ENCODE measurements at places on chromosomes 12 and 14.
A peak's percentile ranks its signal among the peaks of the same experiment; 100 is the strongest.

- DNase-seq: no peak
These were observed 8.3 kb downstream of the ADGRD1 start for GRCh38 chr12:130961921-130962451.

GRCh38 chr12:46124132-46124847, 133.9 kb upstream of the SCAF11 start:
- DNase-seq: no peak

DNA sequence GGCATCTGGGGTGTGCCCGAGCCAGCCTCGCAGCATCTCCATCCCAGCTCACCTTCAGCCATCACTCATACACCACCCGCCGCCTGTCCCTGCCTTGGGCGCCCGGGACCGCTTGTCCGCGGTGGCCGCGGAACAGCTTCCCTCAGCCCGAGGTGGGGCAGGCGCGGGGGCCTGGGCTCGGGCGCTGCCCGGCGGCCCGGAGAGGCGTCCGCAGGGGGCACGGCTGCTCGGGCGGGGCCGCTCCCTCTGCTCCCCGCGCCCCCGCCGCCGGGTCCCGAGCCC, 430 bp downstream of the SLC41A2 start:
- no peak for DNase-seq

DNA sequence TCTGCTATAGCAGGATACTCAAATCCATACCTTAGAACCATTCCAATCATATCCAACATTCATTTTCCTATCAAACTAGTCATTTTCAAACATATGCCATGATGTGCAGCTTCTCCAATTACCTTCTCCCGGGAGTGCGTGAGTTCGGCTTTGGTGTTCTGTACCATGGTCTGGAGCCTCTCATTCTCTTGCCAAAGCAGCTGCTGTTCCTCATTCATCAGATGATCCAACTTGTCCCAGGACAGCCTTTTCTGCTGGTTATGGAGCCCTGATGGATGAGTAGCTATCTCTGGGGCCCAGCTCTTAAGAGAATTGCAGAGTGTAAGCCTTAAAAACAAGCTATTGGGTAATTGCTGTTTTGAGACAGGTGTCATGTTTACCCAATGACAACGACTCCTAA, 71.1 kb upstream of the SAV1 start:
- no peak for DNase-seq

DNA sequence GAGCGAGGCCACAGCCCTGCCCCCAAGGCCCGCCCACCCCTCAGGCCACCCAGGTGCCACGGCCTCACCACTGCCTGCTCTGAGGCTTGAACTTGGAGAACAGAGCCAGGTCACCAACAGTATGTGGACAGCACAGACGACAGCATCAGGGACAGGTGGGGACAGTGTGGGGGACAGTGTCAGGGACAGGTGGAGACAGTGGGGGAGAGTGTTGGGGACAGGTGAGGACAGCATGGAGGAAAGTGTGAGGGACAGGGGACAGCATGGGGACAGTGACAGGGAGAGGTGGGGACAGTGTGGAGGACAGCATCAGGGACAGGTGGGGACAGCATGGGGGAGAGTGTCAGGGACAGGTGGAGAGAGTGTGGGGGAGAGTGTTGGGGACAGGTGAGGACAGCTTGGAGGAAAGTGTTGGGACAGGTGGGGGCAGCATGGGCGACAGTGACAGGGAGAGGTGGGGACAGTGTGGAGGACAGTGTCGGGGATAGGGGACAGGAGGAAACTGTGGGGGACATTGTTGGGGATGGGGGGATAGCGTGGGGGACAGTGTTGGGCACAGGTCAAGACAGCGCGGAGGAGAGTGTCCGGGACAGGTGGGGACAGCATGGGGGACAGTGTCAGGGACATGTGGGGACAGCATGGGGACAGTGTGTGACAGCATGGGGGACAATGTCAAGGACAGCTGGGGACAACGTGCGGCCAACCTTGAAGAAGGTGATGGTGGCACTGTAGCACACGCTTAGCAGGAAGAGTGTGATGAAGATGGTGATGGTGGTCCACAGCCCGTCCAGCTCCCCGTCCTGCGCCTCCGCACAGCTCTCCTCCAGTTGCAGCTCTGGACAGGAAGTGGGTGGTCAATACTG, 114.9 kb downstream of the TMEM121 start:
- no peak for DNase-seq

DNA sequence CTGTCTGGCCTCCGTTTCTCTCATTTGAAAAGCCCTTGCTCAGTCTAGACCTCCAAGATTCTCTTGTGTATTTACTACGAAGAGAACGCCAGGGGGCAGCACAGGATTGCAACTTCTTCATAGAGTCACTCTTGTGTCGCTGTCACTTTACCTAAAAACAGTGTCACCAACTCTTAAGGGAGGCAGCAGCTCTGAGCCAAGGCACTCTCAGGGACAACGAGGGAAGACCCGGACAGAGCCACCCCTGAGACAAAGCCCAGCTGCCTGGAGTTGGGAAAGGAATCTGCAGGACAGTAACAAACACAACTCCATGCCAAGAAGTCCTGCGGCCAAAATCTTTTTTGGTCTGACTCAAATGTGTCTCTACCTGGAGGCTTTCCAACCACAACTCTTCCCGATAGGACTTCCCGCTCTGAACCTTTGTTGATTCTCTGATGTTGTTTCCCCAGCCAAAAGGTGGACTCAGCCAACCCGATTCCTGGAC, 9.6 kb upstream of the RPAP3 start:
- DNase-seq: peak; percentile 58

GRCh38 chr14:62952226-62952625, 93.0 kb downstream of the KCNH5 start:
- no peak for DNase-seq

DNA sequence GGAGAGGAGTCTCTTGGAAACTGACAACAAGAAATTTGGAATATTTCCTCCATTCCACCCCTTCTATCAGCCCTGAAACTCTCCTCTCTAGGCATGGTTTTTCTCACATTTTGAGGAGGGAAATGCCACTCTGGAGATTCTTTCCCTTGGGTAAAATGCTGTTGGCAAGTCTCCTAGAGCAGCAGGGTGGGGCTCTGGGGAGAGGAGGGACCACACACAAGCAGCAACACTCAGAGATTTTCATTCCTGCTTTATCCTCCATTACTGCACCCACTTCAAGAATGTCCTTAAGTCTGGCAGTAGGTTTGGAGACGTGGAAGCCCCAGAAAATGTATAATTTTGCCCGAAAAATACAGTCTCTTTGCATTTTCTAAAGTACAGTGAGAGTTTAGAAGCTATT, 130.8 kb upstream of the FLRT2 start:
- no peak for DNase-seq

- DNase-seq: no peak
These were observed 13.4 kb upstream of the SNX6 start for GRCh38 chr14:34643361-34643760.

GRCh38 chr12:1564067-1564466, 30.3 kb downstream of the FBXL14 start:
- DNase-seq: no peak

DNA sequence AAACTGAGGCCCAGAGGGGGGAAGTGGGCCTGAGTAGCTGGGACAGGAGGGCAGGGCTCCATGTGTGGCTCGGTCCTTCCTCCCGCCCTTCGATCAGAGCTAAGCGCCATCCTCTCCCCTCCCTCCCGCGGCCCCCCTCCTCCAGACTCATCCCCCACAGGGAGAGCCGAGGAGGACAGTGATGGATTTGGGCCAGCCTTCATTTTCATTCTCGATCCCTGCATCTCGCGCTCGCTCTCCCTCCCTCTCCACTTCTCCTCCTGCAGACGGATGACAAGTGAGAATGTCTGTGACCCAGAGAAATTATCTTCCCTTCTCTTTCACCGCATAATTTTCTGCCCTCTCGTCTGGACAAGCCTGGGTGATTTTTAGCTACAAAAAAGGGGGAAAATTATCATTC, 183.3 kb downstream of the RBM19 start:
- no peak for DNase-seq

- DNase-seq: no peak
These were observed 39.2 kb downstream of the IGF1 start for GRCh38 chr12:102441077-102441596.

- no peak for DNase-seq
These were observed 29.3 kb downstream of the SLC7A8 start for GRCh38 chr14:23153851-23154796.

- no peak for DNase-seq
These were observed 44.5 kb downstream of the ALKBH1 start for GRCh38 chr14:77663293-77663692.

- DNase-seq: peak; percentile 80
These were observed 10.7 kb upstream of the ATP2A2 start for GRCh38 chr12:110270125-110270962.

DNA sequence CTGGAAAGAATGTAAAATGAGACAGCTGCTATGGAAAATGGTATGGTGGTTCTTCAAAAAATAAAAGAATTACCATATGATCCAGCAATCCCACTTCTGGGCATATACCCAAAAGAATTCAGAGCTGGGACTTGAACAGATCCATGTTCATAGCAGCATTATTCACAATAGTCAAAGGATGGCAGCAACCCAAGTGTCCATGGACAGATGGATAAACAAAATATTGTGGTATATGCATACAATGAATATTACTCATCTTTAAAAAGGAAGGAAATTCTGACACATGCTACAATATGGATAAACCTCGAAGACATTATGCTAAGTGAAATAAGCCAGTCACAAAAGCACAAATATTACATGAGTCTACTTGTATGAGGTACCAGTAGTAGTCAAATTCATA, 9.1 kb downstream of the RAB2B start:
- no peak for DNase-seq

DNA sequence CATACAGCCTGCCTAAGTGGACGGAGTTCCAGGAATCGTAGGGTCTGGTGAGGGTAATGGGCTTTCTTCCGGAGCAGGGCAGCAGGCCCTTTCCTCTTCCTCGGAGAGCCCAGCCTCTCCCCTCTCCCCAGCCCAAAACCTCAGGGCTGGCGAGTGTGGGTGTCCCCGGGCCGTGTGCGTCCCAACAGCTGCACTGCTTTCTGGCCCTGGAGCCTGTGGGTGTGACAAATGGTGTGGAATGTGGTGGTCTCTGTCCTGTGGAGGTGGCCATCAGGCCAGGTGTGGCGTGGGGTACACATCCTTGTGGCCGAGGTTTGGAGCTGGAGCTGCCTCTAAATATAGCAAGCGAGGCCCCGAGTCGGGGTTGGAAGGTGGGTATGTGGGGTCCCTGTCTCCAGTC, 8.5 kb downstream of the ORAI1 start:
- DNase-seq: no peak

DNA sequence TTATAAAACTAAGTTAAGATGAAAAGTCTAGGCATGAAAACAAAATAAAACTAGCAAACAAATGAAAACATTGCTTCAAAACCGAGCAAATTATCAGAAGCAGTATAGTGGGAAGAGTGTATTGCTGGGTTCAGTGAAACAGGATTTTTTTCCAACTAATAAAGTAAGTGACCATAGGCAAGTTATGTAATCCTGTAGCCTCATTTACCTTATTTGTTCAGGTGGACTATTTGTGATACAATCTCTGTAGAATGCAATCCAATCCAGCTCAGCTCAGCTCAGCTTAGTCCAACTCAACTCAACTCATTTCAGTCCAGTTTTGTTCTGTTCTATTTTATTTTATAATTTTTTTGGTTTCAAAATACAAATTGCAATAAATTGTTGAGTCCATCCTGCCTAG, 276.7 kb upstream of the LRIG3 start:
- DNase-seq: no peak

DNA sequence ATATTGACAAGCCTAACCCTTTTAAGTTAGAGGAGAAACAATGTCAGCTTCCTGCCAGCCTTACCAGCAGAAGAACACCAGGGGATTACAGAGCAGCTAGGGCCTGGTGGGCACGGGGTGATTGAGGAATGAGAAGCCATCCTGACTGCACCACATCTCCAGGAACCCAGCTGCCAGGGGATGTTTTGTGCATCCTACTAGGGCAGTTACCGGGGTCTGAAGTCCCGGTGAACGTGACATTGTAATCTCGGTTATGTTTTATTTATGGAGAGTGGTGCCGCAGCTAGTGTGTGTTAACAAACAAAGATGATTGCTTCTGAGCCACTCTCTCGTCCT, 115.9 kb downstream of the BCL11B start:
- DNase-seq: no peak

- no peak for DNase-seq
These were observed 114.2 kb downstream of the BRMS1L start for GRCh38 chr14:35940291-35940690.

DNA sequence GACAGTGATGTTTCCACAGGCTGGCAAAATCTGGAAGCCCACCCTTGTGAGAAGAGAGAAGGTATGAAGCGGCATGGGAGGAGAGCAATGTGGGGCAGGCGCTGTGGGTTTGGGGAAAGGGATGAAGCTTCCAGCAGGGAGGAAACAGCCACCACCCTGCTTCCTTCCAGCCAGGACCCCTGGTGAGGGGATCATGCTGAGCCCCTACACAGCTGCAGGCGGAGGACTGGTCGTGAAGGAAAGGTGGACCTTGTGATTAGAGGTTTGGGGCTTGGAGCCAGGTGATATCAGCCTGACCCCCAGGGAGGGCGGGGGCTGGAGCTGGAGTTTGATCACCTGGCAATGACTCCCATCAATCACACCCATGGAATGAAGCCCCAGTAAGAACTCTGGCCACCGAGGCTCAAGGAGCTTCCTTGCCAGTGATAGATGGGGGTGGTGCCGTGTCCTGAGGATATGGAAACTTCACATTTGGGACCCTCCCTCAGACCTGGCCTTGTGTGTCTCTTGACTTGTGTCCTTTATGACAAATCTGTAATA, 48.6 kb downstream of the RIMBP2 start:
- no peak for DNase-seq

GRCh38 chr12:10740182-10740581, 17.1 kb upstream of the YBX3 start:
- DNase-seq: no peak

DNA sequence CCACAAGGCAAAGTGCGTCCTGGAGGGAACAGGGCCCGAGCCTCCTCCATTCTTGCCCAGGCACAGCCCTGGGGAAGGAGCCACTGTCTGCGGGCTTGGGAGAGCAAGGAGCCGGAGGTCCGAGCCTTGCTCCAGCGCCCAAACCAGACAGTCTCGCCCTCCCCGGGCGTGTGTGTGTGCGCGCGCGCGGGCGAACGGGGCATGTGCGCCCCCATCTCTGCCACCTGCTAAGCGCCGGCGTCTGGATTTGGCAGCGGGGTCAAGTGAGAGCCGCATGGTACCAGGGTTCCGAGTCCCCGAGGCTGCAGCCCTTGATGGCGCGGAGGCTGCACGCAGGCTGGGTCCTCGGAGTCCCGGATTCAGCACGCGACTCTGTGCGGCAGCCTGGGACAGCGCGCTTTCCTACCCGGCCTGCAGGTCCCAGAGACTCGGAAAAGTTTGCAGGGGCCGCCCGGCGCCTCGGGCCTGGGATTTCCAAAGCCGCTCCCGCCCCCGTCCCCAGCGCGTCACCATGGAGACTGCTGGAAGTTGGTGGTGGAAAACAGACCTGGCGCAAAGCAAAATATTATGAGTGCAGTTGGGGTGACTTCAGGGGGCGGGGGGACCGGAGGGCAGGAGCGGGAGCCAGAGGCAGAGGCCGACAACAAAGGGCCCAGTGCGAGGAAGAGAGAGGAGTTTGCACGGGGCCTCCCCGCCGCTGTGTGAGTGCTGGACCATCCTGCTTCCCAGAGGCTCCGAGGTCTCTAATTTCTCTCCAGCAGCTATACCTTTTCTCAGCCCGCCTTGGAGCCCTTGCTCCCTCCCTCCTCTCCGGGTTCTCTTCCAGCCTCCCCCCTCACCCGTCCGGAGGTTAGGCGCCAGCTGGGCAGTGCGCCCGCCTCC, 4.2 kb downstream of the RFX4 start:
- DNase-seq: no peak
